ENCODE measurements at places on chromosomes 16 and 17.

DNA sequence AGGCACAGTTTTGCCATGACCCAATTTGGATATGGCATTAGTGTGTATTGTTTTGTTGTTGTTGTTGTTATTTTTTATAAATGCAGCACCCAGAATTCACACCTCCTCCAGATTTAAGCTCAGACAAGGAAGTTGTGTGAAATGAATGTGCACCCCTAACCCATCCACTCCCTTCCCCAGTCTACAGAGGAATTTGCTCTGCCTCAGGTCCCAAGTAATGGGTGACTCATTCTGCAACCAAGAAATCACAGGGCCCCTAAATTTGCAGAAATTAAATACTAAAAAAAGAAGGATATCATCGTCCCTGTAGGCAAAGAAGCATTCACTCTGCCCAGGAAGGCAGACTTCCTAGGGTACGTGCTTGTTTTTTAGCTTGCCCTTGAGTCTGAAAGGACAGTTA is 62.3 kb downstream of the CLEC16A start:
- no peak for DNase-seq

DNA sequence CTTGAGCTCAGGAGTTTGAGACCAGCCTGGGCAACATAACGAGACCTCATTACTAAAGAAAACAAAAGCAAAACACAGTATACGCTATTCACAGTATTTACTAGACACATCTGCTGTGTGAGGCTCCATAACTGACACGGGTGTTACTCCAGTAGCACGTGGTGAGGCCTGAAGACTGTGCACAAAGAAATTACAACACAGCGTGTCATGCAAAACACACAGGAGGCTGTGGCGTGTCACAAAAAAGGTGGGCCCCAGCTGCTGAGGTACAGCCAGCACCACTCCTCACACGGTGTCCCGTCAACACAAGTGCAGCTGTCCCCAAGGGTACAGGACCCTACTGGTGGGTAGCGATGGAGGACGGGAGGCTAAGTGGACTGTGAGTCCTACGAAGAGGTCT is 2.7 kb downstream of the CYBC1 start:
- no peak for DNase-seq

GRCh38 chr16:57744642-57744903 is 9.0 kb downstream of the KATNB1 start:
- DNase-seq = no peak

DNA sequence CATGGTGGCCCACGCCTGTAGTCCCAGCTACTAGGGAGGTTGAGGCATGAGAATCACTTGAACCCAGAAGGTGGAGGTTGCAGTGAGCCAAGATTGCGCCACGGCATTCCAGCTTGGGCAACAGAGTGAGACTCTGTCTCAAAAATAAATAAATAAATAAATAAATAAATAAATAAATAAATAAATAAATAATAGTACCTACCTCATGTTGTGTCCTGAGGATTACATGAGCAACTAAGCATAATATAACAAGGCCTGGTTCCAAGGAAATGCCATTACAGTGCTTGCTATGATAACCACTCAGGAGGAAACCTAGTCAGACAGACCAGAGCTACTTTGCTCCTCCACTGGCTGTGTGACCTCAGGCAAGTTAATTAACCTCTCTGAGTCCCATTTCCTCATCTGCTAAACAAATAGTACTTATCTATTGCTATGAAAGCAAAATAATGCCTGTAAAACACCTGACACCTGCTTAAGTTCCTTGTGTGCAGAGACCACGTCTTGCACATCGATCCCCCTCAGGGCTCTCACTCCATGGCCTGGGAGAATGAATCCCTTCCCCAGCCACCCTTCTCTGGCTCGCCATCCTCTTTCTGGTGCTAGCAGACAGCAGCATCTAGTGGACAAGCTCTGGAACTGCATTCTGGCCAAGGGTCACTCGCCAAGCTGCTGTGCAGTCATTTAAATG is 7.5 kb downstream of the EPOP start:
- DNase-seq = peak; percentile 77

DNA sequence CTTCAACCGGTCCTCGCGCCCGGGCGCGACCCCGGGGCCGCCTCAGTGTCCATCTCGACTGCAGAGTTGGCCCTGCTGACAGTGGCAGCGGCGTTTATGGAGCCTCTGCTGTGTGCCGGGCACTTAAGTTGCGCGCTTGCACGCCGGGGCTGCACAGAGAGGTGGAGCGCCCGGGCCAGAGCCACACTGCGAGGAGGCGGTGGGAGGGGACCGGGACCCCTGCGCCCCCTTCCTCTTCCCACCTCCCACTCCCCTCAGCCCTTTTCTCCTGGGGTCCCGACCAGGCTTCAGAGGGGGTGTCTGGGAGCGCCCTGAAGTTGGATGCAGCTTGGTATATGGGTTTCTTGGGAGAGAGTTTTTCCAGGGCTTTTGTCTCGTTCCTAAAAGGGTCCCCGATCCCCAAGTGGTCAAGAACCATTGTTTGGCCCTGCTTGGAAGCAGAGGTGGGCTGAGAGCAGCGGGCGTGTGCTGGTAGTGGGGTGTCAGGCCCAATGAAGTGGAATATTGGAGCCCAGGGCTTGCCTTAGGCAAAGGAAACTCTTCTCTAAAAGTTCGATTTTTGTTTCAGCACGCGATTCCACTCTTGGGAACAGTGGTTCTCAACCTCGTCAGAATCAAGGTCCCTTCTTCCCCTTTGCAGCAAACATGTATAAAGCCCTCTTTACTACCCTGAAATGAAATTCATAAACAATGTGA is 605 bp downstream of the MRTFB start:
- peak; percentile 48 for DNase-seq

Measured in stimulated activated CD8-positive, alpha-beta memory T cell treated with anti-CD3 and anti-CD28 coated beads, Interleukin-4, amount 100 ng/mL, for 48 hours (primary cell).